ENCODE measurements at places on chromosomes 5 and 9. TPM values are rescaled to one million over a fixed set of nuclear protein-coding genes. Genes with fewer than 3 reads are reported as not detected.

ADRB2 gene
- total RNA-seq = 3.8 TPM

PRR7 gene
- total RNA-seq = 1.1 TPM

CCNJL gene
- 3.2 TPM for total RNA-seq

TRMT10B gene
- total RNA-seq = 7.1 TPM

FBLL1 gene
- 0.79 TPM for total RNA-seq

TAS2R1 gene
- total RNA-seq = not detected

OR2Y1 gene
- total RNA-seq = not detected

IFNA4 gene
- total RNA-seq = not detected

RASEF gene
- total RNA-seq = 4.9 TPM

ASPN gene
- total RNA-seq = 197 TPM

TLN1 gene
- total RNA-seq = 93.7 TPM

SPATA6L gene
- total RNA-seq = 2.1 TPM

SPAAR gene
- total RNA-seq = 0.79 TPM

MAPKAP1 gene
- total RNA-seq = 35.2 TPM

PTGS1 gene
- total RNA-seq = 4.7 TPM

SLC6A3 gene
- not detected for total RNA-seq

APBB3 gene
- 14.8 TPM for total RNA-seq

STKLD1 gene
- 0.49 TPM for total RNA-seq

ZNF484 gene
- 13.7 TPM for total RNA-seq

CCNO gene
- total RNA-seq = 0.20 TPM

MIGA2 gene
- total RNA-seq = 16.2 TPM
